IMR-90 (cell line): ENCODE measurements at places on chromosomes 4 and X.
A peak's percentile ranks its signal among the peaks of the same experiment; 100 is the strongest.

GRCh38 chr4:26035921-26036320 is 121.9 kb downstream of the SMIM20 start:
- DNase-seq: peak; percentile 18

DNA sequence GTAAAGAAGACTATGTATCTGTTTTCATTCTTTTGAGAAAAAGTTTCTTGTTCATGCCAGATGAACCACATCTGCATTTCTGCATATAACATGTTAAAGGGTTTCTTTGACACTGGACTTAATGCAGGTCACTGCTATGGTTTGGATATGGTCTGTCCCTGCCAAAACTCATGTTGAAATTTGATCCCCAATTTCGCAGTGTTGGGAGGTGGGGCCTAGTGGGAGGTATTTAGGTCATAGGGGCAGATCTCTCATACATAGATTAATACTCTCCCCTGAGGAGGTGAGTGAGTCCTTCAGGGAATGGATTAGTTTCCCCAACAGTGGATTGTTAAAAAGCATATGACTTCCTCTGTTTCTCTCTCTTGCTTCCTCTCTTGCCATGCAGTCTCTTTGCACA is 45.9 kb upstream of the TMEM33 start:
- no peak for DNase-seq

DNA sequence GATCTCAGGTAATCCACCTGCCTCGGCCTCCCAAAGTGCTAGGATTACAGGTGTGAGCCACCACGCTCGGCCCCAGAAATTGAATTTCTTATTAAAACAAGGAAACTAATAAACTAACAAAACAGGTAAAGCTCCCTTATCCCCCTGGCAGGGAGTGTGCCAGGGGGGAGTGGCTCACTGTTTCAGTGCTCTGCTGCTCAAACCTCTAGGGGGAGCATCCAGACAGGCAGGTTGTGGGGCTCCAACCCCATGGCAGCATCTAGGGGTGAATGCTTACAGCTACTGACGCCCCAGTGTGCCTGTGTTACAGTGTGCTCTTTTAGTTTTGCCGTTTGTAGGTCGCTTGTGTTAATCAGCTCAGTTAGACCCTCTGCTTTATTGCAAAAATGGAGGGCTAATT is 605.0 kb downstream of the GABRG1 start:
- no peak for DNase-seq

DNA sequence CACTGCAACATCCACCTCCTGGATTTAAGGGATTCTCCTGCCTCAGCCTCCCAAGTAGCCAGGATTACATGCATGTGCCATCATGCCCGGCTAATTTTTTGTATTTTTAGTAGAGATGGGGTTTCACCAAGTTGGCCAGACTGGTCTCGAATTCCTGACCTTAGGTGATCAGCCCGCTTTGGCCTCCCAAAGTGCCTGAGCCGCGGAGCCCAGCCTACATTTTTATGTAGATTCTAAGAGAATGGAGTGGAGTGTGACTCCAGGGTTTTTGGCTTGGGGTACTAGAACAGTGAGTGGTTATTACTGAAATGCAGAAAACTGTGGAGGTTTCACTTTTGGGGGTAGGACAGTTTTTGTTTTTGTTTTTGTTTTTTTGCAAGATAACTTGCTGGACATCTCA is 806.0 kb downstream of the ADGRL3 start:
- DNase-seq: no peak

DNA sequence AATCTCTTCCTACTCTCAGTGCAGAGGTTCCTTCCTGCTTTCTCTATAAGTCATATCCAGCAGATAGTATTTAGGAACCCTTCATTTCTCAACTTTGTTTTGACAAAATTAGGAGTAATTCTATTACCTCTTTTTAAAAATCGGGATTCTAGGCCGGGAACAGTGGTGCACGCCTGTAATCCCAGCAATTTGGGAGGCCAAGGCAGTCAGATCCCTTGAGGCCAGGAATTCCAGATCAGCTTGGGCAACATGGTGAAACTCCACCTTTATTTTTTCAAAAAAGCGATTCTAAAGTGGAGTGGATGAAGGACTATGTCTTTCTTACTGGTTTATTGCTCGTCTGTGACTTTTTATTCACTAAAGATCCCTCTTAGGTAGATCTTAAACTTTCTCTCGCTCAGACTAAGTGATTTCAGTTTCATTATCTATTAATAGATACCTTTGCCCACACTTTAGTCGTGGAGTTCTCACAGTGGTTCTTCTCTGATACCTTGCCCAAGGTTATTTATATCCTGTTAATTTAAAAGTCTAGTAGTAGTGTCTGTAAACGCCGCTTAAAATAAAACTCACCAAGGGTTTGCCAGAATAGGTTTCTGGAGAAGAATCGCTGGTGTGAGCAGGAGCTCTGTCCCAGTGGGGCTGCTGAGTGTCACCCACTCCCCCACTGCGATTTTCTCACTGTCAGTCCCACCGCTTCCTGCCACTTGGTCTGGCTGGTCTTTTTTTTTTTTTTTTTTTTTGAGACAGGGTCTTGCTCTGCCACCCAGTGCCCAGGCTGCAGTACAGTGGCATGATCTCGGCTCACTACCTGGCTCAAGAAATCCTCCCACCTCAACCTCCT is 27.0 kb upstream of the TMEM131L start:
- DNase-seq: no peak

DNA sequence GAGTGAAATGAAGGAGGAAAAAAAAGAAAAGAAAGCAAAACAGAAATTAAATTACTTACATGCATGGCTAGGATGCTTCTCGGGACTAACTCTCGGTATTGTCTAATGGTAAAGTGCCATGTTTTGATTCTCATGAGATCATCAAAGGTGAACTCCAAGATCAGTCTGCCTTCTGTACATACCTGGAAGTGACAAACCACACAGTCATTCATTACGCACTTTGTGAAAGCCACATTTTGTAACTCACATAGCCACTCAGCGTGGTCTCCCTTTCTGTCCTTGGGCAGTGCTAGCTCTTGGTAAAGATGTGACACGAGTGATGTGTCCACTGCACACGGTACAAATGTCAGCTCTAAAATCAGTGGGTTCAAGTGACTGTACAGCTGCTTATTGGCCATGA is 309.8 kb downstream of the LDB2 start:
- no peak for DNase-seq

DNA sequence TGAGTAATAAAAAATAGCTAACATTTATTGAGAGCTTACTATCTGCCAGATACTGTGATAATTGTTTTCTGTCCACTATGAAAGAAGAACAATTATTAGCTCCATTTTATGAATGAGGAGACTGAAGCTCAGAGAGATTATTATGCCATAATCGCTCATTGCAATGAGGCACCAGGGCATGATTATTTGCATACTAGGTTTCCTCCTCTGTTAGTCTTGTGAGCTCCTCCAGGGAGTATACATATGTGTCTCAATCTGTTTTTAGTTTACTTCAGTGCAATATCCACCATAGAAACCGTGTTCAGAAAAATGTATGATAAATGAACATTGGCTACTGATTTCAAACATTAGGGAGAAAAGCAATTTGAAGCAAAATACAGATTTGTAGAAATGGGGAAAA is 139.4 kb upstream of the OTUD4 start:
- no peak for DNase-seq

DNA sequence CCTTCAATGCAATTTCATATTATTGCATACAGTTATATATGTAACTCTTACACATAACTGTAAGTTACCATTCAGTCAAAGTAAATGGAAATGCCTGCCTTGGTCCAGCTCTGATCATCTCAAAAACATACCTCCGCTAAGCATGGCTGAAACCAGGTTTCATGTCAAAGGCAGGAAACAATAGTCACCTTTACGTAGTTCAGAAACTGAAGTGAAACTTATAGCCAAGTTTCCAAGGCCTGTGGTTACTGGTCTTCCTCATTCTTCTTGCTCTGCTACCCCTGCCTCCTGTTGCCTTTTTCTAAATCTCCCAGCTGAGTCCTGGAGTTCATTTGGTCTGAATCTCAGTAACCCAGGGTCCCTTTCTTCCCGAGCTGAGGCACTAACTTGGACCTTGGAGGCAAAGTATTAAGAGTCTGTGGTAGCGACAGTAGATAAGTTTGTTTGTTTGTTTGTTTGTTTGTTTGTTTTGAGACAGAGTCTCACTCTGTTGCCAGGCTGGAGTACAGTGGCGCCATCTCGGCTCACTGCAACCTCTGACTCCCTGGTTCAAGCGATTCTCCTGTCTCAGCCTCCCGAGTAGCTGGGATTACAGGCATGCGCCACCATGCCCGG is 30.8 kb downstream of the DAPP1 start:
- DNase-seq: no peak

- DNase-seq: no peak
These were observed 92.7 kb downstream of the SRPX start for GRCh38 chrX:38127961-38128360.

DNA sequence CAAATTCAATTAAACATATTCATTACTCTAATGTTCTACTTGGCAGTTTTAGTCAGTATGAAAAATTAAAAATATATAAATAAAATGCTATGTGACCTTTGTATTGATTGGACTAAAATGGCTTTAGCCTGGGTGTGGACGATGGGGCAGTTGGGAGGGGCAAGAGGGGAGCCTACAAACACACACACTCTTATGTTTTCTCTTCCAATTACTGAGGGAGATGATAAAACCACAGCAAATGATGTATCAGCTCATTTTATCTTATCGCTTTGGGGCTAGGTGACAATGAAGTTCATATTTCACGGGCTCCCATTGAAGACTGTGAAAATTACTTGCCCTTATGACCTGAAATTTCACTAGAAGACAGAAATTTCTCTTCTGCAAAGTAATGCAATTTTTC is 84.3 kb upstream of the MAB21L2 start:
- DNase-seq: no peak

- no peak for DNase-seq
These were observed 32.5 kb upstream of the PAQR3 start for GRCh38 chr4:78971776-78972175.

DNA sequence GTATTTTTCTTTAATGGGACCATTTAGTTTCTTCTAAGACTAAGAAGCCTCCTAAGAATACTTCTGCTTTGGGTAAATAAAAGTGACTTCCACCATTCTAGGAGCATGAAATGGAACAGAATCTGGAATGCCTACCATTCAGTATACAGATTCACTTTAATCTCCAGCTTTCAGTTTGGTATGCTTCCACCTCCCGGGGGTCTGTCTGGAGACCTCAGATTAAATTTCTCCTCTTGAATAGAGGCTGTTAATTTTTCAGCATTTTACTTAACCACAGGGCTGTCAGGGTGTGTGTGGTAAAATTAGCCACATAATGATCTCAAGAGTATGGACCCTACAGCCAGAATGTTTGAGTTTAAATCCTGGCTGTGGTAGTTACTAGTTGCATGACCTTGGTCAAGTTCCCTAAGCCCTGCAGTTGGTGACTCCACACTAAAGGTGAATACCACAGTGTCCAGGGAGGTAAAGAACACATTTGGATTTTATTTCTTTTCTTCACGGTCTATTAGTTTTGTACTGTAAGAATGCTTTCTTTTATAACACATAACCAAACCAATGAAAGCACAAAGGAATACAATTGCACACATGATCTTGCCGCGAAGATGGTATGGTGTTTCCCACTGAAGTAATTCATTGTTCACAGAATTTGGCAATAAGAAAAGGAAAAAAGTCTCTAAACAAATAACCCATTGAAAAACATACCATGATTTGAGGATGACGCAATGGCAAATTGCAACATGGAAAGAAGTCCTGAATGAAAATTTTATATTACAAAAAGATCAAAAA is 37.3 kb upstream of the TRIM2 start:
- DNase-seq: peak; percentile 43
